WERI-Rb-1 (cell line): ENCODE measurements at places on chromosomes 7 and 10.

DNA sequence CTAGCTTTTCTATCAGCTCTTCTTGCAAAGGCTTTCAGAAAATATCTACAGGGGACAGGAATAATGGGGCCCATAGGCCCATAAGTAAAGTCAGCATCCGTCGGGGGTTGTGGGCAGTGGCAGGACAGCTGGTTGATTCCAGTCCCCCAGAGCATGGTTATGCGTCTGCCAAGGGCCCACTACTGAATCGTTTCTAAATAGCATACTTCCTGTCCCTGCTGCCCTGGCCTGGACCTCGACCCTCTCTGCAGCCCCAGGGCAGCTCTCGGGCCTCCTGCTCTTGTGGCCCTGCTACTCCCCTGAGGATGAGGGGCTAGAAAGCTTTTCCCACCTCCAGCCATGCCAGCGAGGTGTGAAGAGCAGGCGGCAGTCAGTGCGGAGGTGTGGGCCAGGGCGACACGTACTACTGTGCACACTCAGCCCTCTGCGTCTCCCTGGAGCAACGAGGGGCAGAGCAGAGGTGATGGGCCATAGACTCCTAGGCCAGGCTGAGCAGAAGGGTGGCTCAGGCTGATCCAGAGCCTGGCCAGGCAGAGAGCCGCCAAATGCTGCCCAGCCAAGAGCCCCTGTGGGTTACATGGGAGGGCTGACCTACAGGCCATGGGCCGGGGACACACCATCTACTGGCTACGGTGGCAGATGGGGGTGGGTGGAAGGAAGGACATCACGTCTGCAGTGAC is 4.7 kb upstream of the OPN4 start:
- DNase-seq, result no peak

DNA sequence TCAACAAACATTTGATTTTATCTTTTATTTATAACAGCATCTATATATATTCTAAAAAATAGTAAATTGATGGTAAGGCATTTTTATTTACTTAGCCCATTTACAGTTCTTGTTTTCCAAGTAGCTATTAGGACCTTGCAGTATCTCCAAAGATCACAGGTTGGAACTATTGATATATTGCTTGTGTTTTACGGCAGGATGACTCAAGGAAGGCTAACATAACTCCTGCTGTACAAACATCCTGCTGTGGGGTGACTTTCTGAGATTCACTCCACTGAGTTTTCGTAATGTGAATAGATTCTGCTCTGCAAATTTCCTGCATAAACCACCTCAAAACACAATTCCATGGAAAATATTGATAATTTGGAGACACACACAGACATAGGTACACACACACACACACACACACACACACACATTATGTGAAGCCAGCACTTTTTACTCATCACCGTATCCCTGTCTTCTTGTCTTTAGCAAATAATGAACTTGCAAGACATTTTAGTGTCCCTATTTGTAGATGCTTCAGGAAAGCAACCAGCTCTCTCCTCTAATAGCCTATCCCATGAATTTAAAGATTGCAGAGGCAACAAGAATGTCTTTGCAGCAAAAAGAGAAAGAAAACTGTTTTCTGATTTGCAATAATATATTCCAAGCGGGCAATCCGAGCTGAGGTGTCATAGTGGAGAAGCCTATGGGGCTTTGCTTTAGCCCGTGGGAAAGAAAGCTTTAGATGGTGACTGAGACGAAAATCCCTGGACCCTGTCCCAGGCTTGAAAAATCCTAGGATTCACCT is 722 bp downstream of the AGR2 start:
- DNase-seq, result no peak

DNA sequence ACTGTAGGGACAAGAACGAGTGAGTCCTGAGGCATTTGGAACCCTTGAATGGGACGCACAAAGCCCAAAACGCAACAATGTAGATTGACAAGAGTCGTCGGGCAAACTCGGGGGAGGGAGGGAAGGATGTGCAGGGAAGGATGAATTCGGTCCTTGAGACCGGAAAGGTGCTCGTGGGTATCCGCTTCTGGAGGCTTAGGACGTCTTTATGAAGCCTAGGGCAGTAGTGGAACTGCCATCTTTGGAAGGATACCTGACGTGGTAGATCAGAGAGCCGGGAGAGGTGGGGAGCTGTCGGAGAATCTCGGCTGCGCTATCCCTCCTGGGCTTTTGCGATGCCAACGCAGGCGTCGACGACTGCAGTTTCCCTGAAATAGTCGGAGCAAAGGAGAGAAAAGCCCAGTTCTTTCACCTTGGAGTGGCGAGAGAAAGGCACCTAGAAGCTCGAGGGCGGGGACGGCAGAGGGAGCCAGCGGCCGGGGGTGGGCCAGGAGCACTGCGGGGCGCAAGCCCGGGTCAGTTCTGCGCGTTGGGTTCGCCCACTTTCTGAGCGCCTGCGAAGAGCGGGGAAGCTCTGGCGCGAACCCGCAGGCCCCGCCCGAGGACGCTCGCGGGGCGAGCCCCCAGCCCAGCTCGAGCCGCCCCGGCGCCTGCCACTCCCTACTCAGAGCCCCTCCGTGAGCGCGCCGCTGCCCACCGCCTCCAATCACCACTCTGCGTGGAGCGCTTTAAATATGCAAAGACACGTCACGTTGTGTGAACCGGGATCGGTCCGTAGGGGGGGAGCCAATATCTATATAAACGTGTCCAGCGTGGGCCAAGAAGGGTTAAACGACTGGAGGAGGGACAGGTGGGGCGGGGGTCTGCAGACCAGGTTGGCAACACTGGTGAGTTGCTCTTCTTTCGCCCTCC is at the start of gene CYP26C1:
CYP26C1 (plus strand) TSS at position 824 of the 912 bp plus-strand sequence. CDS start 466 bp downstream, outside the sequence.
- DNase-seq, result no peak

GRCh38 chr10:60253484-60253883 is 136.2 kb downstream of the ANK3 start:
- DNase-seq, result no peak

DNA sequence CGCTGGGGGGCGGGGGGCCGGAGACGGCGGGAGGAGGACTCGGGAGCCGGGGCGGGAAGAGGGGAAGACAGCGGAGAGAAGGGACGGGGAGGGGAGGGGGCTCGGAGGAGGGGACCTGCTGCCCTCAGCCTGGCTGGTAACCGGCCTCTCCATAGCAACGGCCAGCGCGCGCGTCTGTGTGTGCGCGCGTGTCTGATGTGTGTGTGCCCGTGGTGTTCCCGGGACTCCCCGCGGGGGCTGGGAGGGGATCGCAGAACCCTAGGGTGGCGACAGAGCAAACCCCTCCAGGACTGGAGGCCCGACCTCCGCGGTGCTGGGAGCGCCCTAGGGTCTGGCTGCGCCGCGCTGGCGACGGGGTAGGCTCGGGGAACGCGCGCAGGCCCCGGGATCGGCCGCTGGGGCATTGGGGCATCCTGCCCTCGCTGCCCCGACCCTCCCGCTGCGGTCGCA is 356.3 kb downstream of the DNAJB6 start:
- DNase-seq, result no peak

- DNase-seq, result no peak
Measured at GRCh38 chr10:112585960-112586359, 138.9 kb downstream of the VTI1A start.

GRCh38 chr7:68718097-68718551 is 880.2 kb upstream of the AUTS2 start:
- no peak for DNase-seq

DNA sequence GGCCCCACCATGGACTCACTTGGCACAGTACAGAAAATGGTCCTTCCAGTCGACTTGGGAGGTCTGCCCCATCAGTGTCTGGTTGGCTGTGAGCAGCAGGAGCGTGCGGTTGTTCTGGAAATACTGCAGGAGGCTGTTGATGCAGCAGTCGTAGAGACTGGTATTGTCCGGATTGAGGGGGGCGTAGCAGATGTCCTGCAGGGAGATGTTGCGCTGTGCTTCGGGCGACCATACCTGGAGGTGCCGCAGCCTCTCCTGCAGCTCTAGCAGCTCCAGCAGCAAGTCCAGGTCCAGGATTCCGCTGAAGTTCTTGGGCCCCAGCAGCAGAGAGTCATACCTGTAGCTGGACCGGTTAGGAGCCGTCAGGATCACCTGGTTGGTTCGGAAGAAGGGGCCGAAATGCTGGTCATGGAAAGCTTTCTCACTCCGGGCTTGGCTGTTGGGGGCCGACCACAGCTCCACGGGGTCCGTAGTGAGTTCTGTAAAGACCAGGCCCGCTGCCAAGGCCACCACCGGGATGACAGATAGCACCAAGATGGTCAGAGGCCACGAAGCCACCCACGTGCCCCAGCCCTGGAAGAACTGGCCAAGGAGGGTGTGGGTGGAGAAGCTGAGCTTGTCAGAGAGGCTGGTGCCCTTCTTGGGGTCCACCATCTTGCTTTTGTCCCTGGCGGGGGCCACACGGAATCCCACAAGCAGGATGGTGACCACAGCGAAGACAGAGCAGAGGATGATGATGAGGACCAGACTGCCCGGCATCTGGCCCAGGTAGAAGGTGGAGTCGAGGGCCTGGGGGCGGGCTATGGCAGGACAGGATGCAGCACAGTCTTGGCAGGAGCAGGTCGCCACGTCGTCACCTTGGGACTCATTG is 2.1 kb downstream of the NPC1L1 start:
- no peak for DNase-seq

GRCh38 chr7:48610705-48611104 is 313.6 kb upstream of the CDC14C start:
- no peak for DNase-seq

DNA sequence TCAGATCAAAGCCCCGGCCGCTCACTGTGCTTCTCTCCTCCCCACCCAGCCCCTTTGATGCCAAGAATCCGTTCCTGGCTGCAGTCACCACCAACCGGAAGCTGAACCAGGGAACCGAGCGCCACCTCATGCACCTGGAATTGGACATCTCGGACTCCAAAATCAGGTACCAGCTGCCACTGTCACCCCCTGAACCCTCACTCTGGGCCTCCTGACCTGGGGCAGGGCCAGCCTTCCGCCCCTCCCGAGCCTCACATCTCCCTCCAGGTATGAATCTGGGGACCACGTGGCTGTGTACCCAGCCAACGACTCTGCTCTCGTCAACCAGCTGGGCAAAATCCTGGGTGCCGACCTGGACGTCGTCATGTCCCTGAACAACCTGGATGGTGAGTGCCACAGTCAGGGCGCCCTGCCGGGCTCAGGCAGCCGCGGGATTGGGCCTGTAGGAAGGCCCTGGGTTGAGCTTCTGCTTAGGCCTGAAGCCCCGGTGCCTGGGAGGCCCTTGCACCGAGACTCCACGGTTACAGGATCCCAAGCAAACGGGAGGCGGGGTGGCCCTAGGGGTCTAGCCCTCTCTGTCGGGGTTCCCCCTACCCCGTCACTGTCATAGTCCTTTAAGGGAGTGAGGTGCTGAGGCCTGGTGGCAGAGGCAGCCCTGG is 10.8 kb downstream of the TMEM120A start:
- no peak for DNase-seq

- peak; percentile 19 for DNase-seq
Measured at GRCh38 chr7:98641646-98642500, 24.8 kb downstream of the NPTX2 start.

- no peak for DNase-seq
Measured at GRCh38 chr7:106848851-106849442, 16.1 kb upstream of the PIK3CG start.

DNA sequence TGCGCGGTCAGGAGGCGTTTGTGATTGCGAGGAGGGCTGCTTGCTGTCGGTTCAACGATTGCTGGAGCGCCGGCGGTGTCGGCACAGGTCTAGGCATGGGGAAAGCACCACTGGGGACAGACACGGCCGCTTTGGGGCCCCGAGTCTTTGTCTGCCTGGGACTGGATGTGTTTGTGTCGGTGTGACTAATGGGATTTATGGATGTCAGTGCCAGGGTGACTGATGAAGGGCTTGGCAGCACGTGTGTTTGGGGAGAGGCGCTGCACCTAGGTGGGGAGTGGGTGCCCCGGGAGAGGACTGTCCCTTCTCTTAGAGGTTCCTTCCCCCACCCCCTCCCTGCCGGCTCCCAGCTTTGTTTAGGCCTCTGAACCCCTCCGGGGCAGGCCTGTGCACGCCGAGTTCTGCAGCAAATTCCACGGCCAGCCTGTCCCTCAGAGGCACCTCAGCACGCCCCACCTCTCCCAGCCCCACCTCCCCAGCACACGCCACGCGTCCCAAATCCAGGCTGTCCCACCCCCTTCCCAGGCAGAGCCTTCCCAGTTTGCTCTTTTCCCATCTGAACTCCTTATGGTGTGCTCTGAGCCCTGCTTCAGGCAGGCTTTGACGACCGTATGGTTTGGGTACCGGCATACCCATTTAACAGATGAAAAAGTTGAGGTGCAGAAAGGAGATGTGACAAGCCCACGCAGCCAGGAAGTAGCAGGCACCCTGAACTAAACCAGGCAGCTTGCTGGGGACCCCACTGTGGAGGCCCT is 6.4 kb upstream of the TNRC18 start:
- DNase-seq, result no peak

DNA sequence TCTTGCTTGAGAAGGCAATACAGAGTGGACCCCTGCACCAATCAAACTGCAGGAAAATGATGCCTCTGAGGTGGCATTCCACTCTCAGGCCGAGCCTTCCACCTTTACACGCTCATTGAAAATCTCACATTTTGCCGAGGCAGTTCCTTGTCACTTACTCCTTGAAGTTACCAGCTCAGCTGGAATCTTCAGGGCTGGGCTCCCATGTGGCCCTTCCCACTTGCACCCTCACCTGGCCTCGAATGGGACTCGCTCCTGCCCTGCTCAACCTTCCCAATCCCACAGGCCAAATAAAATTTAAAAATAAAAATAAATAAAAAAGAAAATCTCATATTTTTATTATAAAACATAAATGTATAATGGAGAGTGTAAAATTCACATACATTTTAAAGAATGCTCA is 790.7 kb upstream of the COBL start:
- no peak for DNase-seq

GRCh38 chr7:55515569-55516279 is 56.6 kb downstream of the VOPP1 start:
- DNase-seq, result no peak

GRCh38 chr7:154914996-154915380 is 87.9 kb downstream of the PAXIP1 start:
- DNase-seq, result no peak

GRCh38 chr10:102065561-102066398 is 631 bp downstream of the HPS6 start:
- peak; percentile 31 for DNase-seq

GRCh38 chr7:91496251-91496820 is 232.1 kb downstream of the FZD1 start:
- no peak for DNase-seq

DNA sequence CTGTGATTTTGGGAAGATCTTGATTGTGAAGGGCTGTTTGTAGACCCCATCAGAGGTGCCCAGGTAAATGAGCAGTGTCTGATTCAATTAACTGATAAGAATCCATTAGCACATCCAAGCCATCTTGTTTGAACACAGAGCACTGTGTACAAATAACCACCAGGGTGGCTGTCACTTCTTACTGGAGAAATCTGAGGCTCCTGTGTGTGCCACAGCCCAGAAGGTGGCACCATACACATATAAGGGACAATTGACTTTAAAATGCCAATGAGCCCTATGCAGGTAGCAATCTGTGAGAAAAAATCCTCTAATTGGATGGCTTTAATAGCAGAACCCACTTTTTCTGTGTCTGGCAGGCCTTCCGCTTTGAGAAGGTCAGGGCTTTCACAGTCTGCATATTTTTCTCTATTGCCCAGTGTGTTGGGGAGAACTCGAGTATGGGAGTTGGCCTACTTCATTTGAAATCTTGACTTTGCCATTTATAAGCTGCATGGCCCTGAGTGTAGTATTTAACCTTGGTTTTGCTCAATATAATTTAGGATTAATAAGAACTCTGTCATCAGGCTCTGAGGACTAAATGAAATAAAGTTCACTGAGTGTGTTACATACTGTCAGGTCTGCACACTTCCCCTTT is 517.4 kb downstream of the CCSER2 start:
- DNase-seq, result peak; percentile 71

GRCh38 chr7:116802144-116802745 is 60.1 kb upstream of the CAPZA2 start:
- DNase-seq, result no peak
